ENCODE measurements at places on chromosomes 2 and 18. TPM values are rescaled to one million over a fixed set of nuclear protein-coding genes. Genes with fewer than 3 reads are reported as not detected.

The HAAO gene
- total RNA-seq: 6.1 TPM

DNA sequence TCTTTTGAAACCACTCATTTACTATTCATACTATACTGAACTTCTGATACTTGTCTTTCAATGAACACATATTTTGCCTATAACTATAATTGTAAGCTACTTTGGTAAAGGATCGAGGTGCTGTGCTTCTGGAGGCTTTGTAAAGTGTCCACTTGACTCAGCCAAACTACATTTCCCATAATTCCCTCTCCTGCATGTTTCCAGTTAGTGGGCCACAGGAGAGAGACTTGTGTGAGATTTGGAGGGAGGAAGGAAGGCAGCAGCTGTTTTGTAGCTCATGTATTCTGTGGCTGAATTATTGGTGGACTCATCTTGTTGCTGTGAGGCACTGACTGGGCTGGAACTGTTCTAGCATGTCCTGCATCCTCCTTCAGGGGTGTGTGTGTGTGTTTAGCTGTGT lies 328.8 kb downstream of the ARL6IP6 start:
- no peak for DNase-seq

DNA sequence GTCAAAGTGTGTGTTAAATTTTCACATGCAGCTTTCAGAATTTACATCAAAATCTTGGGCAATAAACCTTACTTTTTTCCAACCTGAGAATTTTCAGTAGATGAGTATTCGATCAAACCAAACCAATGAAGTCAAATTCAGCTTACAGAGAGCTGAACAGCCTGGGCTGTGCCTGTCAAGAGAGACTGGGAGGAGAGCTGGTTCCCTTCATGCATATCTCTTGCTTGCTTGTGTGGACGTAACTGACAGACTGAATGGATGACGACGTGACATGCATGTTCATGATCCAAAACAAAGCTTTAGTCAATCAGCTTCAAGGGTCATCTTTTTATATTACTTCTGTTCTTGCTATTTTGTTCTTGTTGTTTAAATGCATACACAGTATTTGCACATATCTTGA lies 145.2 kb downstream of the GALNT3 start:
- DNase-seq: no peak

GRCh38 chr2:200747668-200748618 lies 63.8 kb upstream of the BZW1 start:
- no peak for DNase-seq

- no peak for DNase-seq
These were observed 1038.6 kb downstream of the CBLN2 start for GRCh38 chr18:71505526-71505925.

The TDRD15 gene
- not detected for total RNA-seq

- DNase-seq: no peak
These were observed 244.8 kb upstream of the COPS8 start for GRCh38 chr2:236840857-236841256.

GRCh38 chr2:26767894-26768487 lies 3.9 kb downstream of the SLC35F6 start:
- DNase-seq: no peak

Measured in lower lobe of right lung (tissue), 2 donors.